ENCODE measurements at places on chromosomes 2 and 18.

- DNase-seq, result no peak
Measured at GRCh38 chr2:203982276-203982675, 45.7 kb downstream of the ICOS start.

DNA sequence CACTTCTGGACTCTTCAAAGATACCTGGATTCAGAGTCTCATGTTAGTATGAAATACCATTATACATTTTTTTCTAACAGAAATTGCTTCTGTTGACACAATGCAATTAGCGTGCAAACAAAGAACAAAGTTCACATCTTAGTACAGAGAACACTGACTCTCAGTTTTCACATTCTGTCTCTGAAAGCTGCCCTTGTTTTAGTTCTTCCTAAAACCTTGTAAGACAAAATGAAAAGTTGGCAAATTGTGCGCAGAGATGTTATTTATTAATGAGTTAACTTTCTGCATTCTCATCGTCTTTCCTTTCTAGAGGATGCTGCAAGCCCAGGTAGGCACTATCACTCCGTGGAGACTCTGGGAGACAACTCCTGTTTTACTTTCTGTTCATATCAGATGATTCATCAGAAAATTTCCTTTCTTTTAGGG lies 377.3 kb upstream of the POU3F3 start:
- DNase-seq, result no peak

DNA sequence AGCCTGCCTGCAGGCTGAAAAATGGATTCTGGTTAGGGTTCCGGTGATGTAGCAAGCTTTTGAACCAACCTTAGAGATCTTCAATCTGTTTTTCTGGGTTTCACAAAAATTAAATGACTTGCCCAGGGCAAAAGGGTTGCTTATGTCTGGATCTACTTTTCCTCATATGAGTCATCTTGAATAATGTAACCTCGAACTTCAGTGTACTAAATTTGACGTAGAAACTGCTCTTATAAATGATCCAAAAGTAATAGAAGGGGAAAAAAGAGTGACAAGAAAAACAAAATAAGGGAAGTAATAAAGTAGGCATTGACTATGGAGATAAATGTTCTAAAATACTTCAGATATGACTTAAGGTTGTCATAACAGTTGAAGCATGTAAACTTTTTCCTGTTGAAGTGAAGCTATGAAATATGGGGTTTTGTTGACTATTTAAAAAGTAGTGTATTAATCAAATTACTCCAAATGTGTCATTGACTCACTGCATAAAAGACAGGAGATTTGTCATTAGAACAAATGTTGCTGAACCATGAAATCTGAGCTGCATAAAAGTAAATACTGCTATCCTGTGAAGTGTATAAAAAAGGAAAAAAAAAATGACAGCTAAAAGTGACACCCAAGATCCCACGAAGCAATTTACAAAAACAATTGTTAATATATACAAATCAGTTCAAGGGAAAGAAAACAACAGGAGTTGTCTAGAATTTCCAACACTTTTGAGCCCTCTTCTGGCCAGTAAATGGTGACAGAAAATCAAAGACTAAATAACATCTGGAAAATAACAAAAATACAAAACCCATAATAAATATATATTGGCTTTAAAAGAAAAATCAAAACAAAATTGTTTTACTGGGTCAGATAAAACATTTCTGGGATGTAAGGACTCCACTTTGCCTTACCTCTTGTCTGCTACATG lies 103.6 kb upstream of the SERPINE2 start:
- no peak for DNase-seq

DNA sequence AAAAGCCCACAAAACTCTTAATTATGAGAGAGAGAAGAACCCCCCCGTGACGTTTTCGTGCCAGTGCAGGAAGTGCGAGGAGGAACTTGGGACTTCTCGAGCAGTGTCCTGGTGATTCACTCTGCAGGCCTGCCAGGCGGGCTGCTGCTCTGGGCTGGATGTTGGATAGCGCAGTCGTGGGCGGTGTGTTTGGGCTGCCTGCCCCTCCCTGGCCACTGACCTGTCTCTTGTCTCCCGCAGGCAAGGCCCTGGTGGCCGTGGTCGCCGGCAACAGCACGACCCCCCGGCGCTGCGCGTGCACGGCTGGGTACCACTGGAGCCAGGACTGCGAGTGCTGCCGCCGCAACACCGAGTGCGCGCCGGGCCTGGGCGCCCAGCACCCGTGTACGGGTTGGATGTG lies 29.0 kb downstream of the TNFRSF11A start:
- DNase-seq, result no peak

DNA sequence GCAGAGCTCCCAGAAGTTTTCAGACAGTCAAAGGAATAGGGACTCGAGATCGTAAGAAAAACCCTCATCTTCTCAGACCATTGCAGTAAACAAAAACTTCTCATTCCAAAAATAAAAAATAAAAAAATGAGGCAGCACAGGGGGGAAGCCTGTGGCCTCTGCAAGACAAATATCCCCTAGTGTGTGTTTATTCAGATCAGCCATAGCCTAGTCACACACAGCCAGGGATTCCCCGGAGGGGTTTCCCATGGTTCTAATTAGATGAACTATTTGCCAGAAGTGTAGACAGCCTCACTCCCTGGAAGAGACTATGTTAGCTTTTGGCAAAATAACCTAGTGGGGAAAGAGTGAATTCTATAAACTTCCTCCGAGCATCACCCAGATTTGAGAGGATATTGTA lies 122.9 kb upstream of the KLF7 start:
- no peak for DNase-seq

- DNase-seq, result no peak
Measured at GRCh38 chr2:210440206-210440605, 36.4 kb downstream of the LANCL1 start.

DNA sequence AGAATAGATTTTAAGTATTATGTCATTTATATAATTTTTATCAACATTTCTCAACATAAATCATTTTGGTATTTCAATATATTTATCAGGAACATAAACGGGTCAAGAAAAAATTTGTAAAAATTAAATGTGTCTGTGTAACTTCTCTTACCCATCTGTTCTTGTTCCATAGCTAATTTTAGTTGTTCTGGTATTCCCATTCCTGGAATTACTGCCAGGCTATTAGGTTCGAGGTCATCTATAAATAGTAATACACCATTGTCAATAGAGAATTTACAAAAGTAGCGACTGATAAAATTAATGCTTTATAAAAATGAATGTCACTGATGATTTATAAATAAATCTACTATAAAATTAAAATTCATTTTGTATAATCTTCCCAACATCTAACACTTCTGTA lies 21.5 kb downstream of the SFT2D3 start:
- no peak for DNase-seq

- DNase-seq, result no peak
Measured at GRCh38 chr2:14635391-14635871, 2.9 kb downstream of the LRATD1 start.

GRCh38 chr18:45218436-45218835 lies 396.8 kb upstream of the SLC14A2 start:
- no peak for DNase-seq

- DNase-seq, result no peak
Measured at GRCh38 chr2:153047220-153047619, 328.8 kb downstream of the ARL6IP6 start.

DNA sequence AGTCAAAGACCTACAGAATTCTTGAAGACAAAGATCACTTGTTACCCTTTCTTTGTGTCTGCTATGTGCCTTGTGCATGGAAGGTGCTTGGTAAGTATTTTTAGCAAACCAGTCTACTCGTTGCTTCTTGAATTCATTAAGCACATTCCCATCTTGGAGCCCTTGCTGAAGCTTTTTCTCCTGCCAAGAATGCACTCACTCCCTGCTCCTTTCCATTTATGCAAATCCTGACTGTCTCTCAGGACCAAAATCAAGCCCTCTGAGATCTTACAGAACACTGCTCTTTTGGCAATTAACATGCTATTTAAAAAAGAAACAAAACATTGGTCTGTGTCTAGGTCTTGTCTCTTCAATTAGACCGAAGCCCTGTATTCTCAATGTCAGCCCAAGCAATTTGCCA lies 75.8 kb downstream of the CLHC1 start:
- no peak for DNase-seq

DNA sequence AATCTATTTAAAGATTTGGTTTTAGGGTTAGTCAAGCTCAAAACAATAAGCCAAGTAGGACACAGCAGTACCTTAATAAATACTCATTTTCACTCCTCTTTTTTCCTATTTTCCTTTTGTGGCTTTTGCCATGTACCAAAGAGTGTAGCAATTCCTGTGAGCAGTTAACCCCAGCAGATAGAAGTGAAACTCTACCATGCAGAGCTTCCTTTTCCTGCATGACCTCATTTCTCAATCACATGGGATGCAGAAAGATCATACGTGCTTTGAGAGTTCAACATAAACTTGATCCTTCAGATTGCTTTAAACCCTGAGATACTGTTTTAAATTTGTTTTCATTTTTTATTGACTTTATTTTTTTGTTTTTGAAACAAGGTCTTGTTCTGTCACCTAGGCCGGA lies 99.1 kb upstream of the ARHGAP15 start:
- DNase-seq, result no peak

DNA sequence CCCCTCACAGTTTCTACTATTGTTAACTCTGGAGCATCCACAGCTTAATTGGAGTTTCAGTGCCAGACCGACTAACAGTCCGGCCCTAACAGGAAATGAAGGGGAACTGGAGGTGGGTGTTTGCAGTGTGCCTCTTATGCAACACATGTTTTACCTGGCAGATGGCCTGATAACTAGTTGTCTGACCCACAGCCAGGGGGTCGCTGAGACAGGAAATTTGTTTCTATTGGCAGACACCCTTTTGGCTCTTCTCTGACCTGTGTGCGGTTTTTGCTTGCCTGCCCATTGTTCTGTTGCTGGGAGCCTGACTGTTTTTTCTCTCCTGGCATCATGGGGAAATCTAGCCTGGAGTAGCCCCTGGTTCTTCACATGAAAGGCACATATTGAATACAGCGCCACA lies 1329.8 kb downstream of the DSC3 start:
- no peak for DNase-seq

DNA sequence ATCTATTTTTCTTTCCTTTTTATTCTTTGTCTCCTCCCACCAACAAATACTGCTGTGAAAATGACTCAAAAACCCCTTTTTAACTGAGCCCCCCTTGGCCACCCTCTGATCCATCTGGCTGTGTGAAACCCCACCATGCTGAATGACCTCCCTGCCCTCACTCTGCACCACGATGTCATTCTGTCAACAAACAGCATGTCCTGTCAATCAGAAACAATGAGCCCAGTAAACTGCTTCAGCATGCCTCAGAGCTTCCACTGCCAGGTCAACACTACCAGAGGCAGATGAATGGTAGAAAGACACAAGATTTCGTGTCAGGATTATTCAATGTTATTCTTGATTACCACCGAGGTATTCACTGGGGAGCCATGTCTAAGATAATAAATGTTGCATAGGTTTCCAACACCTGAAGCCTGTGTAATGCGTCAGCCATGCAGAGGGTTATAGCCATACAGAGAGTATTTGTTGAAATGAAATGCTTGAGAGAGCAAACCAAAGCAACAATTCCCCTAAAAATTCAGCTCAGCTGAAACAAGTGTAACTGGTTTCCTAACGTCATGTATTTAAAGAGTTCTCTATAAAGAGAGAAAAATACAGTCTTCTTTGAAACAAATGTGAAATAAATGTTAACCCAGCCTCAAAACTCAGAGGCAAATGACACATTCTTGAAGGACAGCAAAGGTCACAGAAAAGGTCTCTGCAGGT lies 76.7 kb downstream of the LRP2 start:
- no peak for DNase-seq

- no peak for DNase-seq
Measured at GRCh38 chr2:233411162-233411561, 56.9 kb downstream of the DGKD start.

GRCh38 chr18:57586251-57587049 lies at the start of gene FECH:
Gene FECH, minus strand, starts transcription at chr18:57586702. Its CDS starts 82 bp downstream, at chr18:57586620.
- peak; percentile 70 for DNase-seq

GRCh38 chr2:66001538-66001937 lies 433.4 kb upstream of the MEIS1 start:
- no peak for DNase-seq

DNA sequence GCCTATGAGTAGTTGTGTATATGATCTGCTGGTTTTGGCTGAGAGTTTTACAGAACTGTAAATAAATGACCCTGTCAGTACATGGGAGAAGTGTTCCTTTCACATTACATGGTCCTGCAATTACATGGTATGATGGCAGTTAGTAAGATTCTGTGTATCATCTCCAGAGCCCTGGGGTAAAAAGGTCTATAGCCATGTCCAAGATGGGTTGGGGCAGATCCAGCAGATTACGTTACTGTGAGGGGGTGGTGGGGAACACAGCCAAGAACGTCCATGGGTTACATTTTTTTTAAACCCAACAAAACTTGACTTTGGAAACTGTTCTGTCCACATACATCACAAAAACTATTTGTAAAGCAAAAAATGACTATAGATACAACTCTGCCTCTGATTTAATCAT lies 64.2 kb upstream of the LMAN1 start:
- DNase-seq, result no peak

DNA sequence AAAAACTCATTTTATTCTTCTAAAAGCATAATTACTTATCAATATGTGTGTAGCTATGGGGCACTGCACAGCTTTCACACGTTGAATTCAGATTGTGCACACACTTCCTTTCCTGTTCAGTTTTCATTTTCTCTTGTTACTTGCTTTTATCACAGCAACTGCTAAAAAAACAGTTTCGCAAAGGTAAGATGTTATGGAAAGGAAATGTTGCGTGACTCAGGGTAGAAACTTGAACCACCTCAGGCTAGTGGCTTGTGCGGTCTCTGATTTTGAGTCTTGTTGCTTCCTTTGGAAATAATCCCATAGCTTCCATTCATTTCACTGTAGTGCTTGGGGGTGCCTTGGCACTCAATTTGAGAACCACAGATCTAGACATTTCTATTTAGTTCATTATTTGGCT lies 171.9 kb downstream of the FMNL2 start:
- no peak for DNase-seq

- no peak for DNase-seq
Measured at GRCh38 chr2:170500770-170501169, 214.4 kb upstream of the SP5 start.

DNA sequence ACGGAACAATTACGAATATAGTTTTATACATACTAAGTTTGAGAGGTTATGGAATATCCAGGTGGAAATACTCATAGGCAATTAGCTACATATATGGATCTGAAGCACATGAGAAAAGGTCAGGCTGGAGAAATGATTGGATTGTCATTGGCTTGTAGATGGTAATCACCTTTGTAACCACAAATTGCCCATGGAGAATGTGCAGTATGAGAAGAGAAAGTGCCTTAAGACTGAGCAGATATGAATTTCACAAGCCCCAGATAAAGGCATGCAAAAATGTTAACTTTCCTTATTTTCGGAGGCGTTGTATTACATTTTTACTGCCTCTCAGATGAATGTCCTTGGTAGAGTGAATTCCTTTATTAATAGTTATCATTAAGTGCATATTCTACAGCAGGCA lies 33.1 kb upstream of the ACVR1C start:
- no peak for DNase-seq

GRCh38 chr2:170680172-170680941 lies 34.8 kb upstream of the SP5 start:
- no peak for DNase-seq

DNA sequence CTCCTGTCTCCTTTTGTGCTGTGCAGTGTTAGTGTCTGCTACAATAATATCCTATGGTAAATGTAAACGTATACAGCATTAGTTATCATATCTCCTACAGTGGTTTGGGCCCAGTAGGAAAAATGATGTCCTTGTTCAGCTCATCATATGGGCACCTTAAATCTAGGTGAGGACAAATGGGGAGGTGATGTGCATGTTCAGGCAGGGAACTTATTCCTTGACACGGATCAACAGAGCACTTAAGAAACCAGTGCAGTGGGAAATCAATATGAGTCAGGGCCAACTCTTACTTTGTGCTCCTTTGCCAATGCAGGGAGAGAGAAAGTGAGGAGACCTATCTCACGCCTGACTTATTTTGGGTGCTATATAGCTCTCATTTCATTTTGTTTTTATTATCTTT lies 76.4 kb downstream of the KLHL14 start:
- DNase-seq, result no peak

GRCh38 chr18:58662118-58662517 lies 9.1 kb upstream of the MALT1 start:
- no peak for DNase-seq

Measured in DND-41 (cell line).